Lung (tissue), 17 donors: ENCODE measurements at places on chromosomes 4 and X.

- no peak for DNase-seq
These were observed 91.9 kb downstream of the WDFY3 start for GRCh38 chr4:84874619-84875018.

DNA sequence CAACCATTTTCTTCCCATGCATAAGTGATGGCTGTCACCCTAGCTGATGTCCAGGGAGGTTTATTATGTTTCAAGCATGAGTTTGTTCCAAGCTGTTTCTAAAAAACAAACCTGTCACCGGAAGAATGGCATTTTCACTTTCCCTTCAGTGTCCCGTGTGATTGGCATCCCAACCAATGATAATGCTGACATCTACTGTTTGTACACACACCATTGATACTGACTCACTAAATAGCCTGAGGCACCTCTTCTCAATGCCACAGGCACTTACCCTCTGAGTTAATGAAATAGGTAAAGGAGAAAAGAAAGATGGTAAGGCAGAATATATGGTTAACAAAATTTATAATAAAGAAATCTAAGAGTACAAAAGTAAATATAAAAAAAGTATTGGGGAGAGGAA, 23.1 kb upstream of the VCX2 start:
- DNase-seq, result no peak

- DNase-seq, result peak; percentile 66
These were observed 14.7 kb upstream of the CT55 start for GRCh38 chrX:135185795-135186443.

DNA sequence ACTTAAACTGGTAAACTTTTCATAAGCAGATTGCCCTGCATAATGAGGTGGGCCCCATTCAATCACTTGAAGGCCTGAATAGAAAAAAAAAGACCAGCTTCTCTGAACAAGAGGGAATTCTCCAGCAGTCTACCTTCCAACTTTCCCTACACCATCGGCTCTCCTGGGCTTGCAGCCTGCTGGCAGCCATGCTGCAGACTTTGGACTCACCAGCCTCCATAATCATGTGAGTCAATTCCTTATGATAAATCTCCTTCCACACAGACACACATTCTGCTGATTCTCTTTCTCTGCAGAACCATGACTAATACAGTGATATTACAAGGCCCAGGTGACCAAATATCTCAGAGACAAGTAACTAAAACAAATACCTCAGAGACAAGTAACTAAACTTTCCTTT, 113.8 kb upstream of the WDR17 start:
- no peak for DNase-seq

GRCh38 chr4:90458576-90458975, 331.4 kb downstream of the CCSER1 start:
- no peak for DNase-seq

- DNase-seq, result no peak
These were observed 655 bp downstream of the HELT start for GRCh38 chr4:185018834-185019455.

DNA sequence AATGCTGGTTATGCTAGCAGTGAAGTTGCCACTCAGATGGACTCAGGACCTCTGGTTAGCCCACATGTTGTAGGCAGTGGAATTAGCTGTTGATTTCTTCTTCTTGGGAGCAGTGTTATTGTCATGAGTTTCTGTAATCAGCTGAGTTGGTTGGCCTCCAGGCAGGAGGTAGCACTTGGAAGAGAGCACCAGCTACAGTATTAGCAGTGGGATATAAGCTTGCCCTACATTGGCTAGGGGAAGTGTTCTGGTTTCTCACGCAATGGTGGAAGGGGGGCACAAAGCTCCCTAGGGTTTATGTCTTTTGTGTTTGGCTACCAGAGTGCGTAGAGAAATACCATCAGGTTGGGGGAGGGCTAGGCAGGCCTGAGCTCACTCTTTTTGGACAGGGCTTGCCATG, 34.0 kb upstream of the UCP1 start:
- no peak for DNase-seq

GRCh38 chr4:43296946-43297528, 404.5 kb downstream of the GRXCR1 start:
- no peak for DNase-seq

DNA sequence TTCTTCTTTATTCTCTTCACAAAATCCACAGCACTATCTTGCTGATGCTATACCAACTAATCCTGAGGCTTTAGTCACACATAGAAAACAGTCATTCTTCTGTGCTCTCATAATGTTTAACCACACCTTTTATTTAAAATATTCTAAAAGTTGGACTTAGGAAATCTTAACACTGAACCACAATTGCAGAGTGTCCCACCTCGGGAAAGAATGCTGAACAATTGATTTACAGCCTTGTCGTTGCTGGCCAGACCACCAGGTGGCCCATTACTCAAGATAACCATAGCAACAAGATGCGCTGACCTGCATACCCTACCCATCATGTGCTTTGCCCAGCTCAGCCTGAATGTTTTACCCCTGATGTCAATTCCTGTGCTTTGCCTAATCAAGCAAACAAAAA, 100.8 kb downstream of the ARSJ start:
- DNase-seq, result no peak

GRCh38 chr4:160406263-160406825, 1303.5 kb downstream of the RAPGEF2 start:
- DNase-seq, result no peak

DNA sequence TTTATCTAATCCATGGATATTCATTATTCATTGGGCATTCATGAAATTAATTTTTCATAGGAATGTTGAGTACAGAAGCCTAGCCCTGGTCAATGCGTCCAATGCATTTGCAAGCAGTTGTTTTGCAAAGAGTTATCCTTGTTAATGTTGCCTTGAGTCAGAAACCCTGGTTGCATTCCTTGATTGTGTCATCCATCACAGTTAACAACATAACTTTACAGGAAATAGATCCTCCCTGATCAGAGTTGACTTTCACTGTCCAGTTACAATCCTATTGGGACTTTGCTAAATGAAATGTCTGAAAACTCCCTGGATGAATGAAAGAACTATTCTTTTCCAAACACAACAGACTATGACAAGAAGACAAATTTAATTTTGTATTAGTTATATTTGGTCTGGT, 924.3 kb upstream of the SLIT2 start:
- no peak for DNase-seq

DNA sequence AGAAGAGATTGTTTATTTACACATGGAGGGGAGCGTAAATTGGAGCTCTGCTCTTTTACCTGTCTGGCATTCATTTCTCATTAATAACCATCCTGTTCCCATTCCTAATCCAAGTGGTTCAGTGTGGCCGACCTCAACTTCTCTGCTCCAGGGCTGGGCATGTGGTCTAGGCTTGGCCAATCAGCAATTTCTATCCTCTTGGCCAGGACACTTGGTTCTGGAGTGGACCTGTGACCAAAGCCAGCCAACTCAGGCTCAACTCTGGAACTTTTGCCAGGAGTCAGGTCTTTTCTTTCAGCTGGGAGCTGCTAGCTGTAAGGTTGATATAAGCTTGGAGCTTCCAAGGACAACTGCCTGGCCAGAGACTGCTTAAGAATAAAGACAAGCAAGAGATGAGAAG, 15.6 kb upstream of the RASL11B start:
- no peak for DNase-seq

DNA sequence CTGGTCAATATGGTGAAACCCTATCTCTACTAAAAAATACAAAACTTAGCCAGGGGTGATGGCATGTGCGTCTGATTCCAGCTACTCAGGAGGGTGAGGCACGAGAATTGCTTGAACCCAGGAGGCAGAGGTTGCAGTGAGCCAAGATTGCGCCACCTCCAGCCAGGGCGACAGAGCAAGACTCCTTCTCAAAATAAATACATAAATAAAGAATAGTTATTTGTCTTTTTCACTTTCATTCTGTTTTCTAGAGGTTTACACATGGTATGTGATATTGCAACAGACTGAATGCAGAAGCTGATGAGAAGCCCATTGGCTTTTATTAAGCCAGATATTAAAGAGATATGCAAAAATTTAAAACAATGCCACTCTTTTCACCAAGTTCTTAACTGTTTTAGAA, 8.2 kb downstream of the KLHL15 start:
- no peak for DNase-seq

DNA sequence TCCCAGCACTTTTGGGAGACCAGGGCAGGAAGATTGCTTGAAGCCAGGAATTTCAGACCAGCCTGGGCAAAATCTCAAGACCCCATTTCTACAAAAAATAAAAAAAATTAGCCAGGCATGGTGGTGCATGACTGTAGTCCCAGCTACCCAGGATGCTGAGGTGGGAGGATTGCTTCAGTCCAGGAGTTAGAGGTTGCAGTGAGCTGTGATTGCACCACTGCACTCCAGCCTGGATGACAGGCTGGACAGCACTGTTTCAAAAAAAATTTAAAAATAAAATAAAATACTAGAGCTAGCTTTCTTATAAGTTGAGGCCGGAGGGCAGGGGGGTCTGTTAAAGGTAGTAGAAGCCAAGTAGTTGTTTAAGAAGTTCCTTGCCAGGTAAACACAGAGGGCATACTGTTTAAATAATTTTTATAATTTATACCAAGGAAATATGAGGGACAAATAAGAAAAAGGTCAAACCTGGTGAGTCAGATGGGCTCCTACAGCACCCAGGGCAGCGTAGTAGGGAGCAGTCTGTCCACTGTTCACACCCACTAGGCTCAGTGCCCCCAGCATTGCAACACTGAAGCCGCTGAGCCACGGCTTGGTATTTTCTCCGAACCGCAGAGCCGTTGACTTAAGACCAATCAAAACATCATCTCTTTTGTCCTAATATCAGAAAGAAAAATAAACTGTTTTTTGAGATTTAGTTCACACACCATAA, 17.3 kb downstream of the COQ2 start:
- no peak for DNase-seq

DNA sequence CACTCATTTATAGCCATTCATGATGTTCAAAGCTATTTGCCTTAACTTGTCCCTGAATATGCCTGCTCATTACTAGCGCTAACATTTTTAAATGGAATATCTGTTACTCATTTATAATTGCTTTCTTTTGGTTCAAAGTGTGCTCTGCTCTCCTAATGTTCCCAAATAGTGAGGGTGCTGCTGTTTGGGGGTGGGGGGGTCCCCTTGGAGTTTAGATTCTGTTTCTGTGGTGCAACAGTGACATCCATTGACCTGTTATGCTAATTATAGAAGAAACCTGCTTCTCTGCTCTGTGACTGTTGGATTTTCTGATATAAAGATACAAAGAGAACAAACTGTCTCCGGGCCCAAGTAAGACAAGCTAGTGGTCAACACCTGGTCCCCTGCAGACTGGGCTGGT, 222.4 kb downstream of the SHROOM3 start:
- DNase-seq, result no peak

DNA sequence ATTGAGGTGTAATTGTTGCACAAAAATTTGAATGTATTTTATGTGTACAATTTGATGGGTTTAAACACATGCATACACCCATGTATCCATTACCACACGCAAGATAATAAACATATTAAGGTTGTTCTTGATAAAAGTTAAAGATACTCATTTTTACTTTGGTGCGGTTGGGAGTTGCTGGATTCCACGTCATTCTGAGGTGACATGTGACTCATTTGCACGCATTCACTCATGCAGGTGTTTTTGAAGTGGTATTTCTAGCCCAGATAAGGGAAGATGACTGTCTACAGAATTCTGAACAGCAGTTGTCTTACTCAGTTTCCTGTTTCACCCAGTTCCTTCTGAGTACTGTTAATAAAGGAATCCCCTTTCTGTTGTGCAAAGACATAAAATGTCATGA, 142.0 kb downstream of the RTL3 start:
- no peak for DNase-seq

- no peak for DNase-seq
These were observed 59.4 kb downstream of the WDR17 start for GRCh38 chr4:176125063-176125462.

- no peak for DNase-seq
These were observed 13.3 kb downstream of the SHOX start for GRCh38 chrX:643911-644303.

- no peak for DNase-seq
These were observed 109.1 kb upstream of the TBL1X start for GRCh38 chrX:9355739-9356138.

- DNase-seq, result no peak
These were observed 621.7 kb upstream of the HS3ST1 start for GRCh38 chr4:12050357-12050756.

- peak; percentile 31 for DNase-seq
These were observed 24.6 kb upstream of the ANTXR2 start for GRCh38 chr4:80097400-80098177.

DNA sequence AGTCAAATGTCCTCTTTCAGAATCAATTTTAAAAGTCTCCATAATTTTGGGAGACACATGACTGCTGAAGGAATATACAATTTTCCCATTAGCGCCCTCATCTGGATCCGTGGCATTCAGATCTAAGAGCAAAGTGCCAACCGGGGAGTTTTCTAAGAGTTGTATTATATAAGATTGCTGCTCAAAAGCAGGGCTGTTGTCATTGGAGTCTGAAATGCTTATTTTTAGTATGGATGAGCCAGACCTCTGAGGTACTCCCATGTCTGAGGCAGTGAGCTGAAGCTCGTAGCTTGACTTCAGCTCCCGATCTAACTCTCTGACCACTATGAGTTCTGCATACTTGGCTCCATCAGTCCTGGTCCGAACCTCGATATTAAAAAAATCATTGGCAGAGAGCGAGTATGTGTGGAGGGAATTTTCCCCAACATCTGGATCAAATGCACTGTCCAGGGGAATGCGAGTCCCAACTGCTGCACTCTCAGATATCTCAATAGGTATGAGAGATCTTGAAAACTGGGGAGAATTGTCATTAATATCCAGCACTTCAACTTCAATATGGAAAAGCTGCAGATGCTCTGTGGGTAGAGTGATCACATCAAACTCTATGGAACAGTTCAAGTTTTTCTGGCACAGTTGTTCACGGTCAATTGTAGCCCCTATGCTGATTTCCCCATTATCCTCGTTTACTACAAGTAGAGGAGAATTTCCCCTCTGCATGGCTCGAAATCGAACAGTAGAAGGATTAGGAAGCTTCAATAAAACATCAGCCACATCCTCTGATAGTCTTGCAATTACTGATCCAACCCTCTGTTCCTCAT, 917 bp downstream of the PCDH18 start:
- peak; percentile 51 for DNase-seq

DNA sequence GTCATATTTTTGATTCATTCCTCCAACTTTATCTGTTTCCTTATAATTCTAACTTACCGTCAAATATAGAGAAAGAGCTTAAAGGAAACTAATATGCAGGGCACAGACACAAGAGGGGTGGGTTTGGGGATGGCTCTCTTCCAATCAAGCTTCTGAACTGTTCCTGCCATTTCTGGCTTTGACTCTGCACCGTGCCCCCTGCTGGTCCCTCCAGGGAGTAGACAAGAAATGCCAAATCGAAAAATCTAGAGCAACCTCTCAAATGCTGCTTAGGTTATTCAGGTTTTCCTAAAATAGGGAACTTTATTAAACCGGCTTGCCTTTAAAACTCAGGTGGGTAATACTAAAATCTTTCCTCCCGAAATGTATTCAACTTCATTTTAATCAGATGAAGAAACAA, 39.8 kb upstream of the VCX3A start:
- DNase-seq, result no peak

- DNase-seq, result peak; percentile 56
These were observed 192.7 kb downstream of the CBR4 start for GRCh38 chr4:168817370-168817769.

- DNase-seq, result peak; percentile 15
These were observed 5.0 kb downstream of the ARFIP1 start for GRCh38 chr4:152784490-152785350.
